Activated CD8-positive, alpha-beta memory T cell treated with anti-CD3 and anti-CD28 coated beads for 36 hours (primary cell): ENCODE measurements at places on chromosomes 2 and 18. TPM values are rescaled to one million over a fixed set of nuclear protein-coding genes. Genes with fewer than 3 reads are reported as not detected.

TMEM247 gene
- not detected for total RNA-seq

POTEC gene
- not detected for total RNA-seq

RDH14 gene
- 18.6 TPM for total RNA-seq

ALKAL2 gene
- not detected for total RNA-seq

INO80B gene
- 41.1 TPM for total RNA-seq

WDR35 gene
- 12.4 TPM for total RNA-seq

SLC1A4 gene
- total RNA-seq = 25.8 TPM

DNER gene
- total RNA-seq = not detected

GNAL gene
- 0.17 TPM for total RNA-seq

SERPINB12 gene
- total RNA-seq = not detected

ANKZF1 gene
- 109 TPM for total RNA-seq

GATA6 gene
- total RNA-seq = not detected

CCDC121 gene
- not detected for total RNA-seq

SFTPB gene
- not detected for total RNA-seq

MOGAT1 gene
- not detected for total RNA-seq

PPM1B gene
- total RNA-seq = 41.9 TPM

PDCL3 gene
- 45.6 TPM for total RNA-seq

UGT1A3 gene
- total RNA-seq = not detected

LHCGR gene
- not detected for total RNA-seq

AQP12A gene
- not detected for total RNA-seq

TRABD2A gene
- total RNA-seq = 28.6 TPM

NPPC gene
- total RNA-seq = not detected

TWIST2 gene
- total RNA-seq = not detected

TSGA10 gene
- 7.1 TPM for total RNA-seq

KYNU gene
- not detected for total RNA-seq

PRKCE gene
- 7.3 TPM for total RNA-seq

SLC19A3 gene
- total RNA-seq = not detected
